ENCODE measurements at places on chromosomes 1 and 21.

- no peak for DNase-seq
Observed at GRCh38 chr1:76607717-76608116, 259.6 kb upstream of the ST6GALNAC5 start.

- no peak for DNase-seq
Observed at GRCh38 chr1:53320646-53321045, 7.2 kb downstream of the LRP8 start.

DNA sequence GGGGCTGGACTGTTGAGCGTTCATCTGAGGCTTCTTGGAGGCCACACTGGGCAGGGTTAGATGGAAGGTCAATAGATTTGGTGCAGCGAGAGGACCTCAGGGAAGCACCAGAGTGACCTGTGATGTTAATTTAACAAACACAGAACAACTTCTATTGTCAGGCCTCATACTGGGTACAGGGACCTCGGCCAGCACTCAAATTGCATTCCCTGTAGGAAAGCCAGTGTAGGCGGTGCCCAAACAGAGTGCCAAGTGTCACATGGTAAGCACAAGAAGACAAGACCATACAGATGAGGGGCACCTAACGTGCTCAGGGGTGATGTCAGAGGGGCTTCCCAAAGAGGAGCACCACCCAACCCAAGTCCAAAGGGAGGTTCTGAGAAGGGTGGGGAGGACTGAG lies 1.3 kb downstream of the TMEM269 start:
- DNase-seq = no peak

DNA sequence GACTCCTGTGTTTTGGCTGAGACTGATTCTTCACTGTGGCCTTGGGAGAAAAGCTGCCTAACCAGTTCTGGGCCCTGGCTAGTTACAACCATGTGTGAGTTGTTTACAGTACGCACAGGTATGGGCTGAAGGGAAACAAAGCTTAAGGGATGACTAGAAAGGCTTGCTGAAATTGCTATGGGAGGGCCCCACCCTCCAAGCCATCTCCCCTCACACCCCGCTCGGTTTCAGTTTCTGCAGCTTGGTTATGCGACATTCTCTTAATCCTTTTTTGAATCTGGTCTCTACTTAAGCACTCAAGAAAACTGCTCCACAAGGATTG lies 43.1 kb downstream of the PBX1 start:
- DNase-seq = no peak

GRCh38 chr1:60621368-60621851 lies 461.0 kb upstream of the NFIA start:
- no peak for DNase-seq

- no peak for DNase-seq
Observed at GRCh38 chr1:43199093-43199726, 27.1 kb downstream of the CFAP57 start.

DNA sequence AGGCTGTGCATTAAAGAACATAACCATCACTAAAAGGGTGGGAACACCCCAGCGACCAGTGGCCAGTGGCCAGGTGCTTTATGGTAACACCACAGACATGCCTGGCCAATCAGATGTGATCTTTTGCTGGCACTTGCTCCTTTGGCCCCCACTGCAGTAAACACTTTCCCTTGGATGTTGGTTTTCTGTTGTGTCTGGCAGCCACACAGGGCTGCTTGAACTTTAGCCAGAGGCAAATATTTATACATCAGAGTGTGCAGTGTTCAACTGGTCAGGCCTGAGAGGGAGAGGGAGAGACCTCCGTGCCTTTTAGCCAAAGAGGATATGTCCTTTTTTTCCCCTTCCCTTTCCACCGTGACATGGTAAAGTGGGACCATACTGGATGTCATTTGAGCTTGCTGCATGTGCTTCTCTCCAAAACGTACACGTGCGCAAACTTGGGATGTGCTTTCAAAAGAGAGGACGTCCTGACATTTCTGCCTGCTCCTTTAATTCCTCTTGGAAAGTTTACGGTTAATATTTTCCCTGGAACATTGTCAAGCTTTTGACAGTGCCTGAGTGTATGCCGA lies 101.2 kb downstream of the NFIA start:
- DNase-seq = no peak

DNA sequence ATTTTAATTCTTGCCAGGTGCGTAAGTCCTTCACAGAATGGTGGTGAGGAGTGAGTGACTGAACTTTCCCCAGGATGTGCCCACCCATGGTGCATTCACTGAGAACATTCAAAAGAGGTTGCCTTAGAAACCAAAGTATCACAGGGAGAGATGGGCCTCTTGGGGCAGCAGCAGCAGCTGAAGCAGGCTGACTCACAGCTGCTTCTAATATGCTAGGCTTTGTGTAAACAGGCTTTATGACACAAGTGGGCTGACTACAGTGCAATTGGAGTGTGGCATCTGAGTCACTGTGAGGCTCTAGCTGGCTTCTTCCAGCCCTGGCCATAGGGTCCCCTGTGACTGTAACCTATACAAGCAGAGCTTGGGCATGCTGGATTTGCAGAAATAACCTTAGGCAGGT lies 12.6 kb downstream of the PIGP start:
- no peak for DNase-seq

- DNase-seq = no peak
Observed at GRCh38 chr1:225735252-225736149, 42.1 kb upstream of the SRP9 start.

DNA sequence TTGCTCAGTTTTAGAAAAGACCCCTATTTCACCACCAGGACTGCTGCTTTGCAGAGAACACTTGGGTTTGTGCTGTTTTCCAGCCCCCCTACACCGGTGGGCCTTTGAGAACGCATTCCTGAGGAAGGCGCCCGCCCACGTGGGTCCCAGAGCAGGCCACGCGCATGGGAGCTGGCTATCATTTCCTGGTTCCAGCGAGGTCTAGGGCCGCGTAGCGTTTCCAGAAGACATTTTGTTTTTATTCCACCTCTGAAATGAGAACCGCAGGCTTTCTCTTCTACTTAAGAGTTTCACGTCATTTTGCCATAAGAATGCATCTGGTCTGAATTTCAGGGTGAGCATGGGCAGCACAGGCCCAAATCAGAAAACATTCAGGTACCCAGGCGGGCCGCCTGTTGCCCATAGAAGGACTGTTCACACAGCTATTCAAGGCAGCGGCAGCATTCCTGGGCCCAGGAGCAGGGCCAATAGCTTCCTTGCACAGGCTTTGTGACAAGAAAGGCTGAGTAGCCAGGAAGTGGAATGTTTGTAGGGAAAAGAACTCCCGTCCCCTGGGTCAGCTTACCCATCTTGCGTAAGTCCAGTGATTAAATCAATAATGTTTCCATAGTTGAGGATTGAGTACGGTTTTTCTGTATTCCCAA lies 1.4 kb upstream of the KLHL21 start:
- DNase-seq = no peak

GRCh38 chr1:111921948-111922347 lies 67.5 kb downstream of the KCND3 start:
- DNase-seq = no peak

- no peak for DNase-seq
Observed at GRCh38 chr1:35461966-35462651, 95.1 kb downstream of the KIAA0319L start.

- no peak for DNase-seq
Observed at GRCh38 chr1:110680036-110680735, 5.4 kb upstream of the KCNA3 start.

GRCh38 chr1:231419147-231419546 lies 2.9 kb downstream of the EGLN1 start:
- DNase-seq = no peak

GRCh38 chr1:11700601-11701467 lies 9.3 kb downstream of the DRAXIN start:
- no peak for DNase-seq

DNA sequence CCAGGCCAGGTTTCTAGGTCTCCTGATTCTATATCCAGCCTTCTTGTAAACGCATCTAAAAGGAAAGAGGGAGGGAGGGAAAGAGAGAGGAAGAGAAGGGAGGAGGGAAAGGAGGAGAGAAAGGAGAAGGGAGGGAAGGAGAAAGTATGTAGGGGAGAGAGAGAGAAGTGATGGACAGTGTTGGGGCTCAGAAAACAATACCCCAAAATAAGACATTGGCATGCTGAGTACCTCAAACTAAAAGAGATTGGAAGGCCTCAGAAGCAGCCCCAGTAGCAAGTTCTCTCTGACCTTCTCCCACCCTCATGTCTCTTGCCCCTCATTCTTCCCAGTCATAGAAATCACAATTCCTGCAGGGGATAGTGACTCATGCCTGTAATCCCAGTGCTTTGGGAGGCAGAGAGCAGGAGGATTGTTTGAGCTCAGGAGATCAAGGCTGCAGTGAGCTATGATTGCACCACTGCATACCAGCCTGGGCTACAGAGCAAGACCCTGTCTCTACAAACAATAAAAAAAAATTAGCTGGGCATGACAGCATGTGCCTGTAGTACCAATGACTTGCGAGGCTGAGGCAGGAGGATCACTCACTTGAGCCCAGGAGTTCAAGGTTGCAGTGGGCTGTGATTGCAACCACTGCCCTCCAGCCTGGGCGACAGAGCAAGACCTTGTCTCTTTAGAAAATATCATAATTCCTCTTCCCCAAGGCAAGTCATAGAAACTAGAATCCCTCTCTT lies 51.2 kb downstream of the DNTTIP2 start:
- DNase-seq = no peak

- DNase-seq = no peak
Observed at GRCh38 chr1:40413527-40414252, 36.6 kb upstream of the ZFP69B start.

DNA sequence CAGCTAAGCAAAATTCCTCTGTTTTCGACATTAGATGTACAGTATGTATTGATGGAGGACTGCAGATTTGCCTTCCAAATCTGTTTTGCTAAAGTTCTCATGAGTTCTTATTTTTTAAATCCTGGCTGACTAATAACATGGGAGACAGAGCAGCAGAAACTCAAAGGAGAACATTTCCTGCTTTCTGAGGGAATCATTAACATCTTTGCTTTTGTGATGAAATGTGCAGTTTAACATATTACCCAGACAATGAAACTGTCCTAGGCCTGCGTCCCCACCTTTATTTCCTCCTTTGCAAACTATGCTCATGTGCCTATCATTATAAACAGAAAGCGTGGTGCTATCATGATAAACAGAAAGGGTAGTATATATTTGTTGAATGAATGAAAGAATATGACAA lies 149.9 kb downstream of the ZP4 start:
- DNase-seq = no peak

- no peak for DNase-seq
Observed at GRCh38 chr21:32197896-32198295, 81.0 kb downstream of the MIS18A start.

DNA sequence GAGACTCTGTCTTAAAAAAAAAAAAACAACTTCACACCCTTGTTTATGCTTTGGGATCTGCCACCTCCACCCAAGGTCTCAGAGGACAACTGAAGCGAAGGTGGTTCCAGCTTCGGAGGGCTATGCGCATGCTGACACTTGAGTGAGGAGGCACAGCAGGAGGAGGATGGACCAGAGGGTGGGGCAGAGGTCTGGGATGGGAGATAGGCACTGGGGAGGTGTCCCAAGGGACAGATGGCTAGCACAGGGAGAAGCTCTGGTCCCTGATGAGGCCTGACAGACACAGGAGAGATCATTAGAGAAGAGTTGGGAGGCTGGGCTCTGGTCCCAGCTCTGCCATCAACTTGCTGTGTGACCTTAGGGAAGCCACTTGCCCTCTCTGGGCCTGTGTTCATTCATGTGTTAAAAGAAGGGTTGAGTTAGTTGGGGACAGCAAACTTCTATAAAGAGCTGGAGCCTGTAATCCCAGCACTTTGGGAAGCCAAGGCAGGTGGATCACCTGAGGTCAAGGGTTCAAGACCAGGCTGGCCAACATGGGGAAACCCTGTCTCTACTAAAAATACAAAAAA lies 16.8 kb downstream of the E2F2 start:
- DNase-seq = no peak

Data from stimulated activated CD4-positive, alpha-beta T cell treated with anti-CD3 and anti-CD28 coated beads, TNF-alpha, amount 100 ng/mL, for 48 hours (primary cell).